NCI-H2107 (cell line): ENCODE measurements at places on chromosomes 12 and 14.

DNA sequence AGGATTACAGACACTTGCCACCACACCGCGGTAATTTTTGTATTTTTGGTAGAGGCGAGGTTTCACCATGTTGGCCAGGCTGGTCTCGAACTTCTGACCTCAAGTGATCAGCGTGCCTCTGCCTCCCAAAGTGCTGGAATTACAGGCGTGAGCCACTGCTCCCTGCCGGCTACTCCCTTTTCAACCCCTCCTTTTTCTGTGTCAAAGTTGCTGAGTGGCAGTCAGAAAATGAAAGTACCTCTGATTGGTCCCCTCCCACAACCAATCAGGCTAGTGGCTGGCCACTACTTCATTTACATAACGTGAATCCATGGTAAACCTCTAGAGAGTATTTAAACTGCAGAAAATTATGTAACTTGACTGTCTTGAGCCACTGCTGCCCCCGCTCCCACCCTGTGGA lies 5.9 kb downstream of the RESF1 start:
- no peak for DNase-seq

DNA sequence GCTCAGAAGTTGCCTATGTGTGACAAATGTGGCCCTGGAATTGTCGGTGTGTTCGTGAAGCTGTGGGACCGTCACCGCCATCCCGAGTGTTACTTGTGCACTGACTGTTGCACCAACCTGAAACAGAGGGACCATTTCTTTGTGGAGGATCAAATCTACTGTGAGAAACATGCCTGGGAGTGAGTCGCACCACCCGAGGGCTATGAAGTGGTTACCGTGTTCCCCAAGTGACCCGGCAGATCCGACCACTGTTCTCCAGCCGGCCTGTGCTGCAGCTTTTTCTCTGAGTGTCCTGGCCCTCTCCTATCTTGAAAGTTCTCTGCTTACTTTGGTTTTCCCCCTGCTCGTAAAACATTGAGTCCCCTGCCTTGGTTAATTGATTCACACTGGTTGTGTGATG lies 65.3 kb downstream of the VCPKMT start:
- DNase-seq: no peak

DNA sequence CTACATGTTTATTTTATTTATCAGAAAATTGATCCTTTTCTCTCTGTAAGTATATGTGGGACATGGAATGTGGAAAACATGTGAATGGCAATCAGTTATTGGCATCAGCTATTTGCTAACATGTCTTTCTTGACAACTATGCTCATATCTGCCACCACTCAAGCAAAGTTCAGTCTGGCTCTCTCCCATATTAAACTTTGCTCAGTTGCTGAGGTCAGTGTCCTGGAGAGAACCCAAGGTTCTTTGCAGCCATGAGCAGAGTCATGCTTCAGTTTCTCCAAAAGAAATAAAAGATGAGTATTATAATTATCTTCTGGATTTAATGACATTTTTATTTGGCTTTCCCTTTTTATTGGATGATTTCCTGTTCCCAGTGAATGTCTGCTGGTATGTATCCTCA lies 42.6 kb downstream of the A2M start:
- no peak for DNase-seq

DNA sequence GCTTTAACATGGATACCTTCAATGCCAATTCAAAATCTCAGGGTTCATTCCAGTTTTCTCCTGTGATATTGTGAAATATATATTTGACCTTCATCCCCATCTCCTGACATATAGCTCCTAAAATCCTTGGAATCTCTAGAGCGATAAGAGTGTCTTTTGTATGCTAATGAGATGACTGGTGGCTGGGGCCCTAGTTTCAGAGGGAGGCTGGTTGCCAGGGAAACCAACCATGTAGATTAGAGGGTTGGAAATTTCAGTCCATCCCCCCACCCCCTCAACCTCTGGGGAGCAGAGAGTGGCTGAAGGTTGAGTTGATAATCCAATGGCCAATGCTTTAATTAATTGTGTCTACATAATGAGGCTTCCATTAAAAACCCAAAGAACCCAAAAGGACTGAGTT lies 59.4 kb downstream of the SDR9C7 start:
- no peak for DNase-seq

DNA sequence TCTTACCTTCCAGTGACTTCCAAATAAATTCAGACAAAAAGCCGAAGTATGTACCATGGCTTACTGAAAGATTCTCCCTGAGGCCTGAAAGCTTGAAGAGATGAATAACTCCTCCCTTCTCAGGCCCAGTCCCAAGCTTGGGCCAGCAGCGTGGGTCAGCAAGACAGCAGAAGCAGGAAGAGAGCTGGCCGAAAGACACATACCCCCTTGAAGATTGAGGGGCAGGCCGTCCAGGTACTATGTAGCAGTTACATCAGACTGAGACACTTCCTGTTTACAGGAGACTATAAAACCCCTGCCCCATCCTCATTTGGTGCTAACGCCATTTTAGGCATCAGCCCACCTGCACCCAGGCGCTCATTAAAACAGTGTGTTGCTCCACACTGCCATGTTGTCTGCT lies 15.0 kb downstream of the NDUFA12 start:
- no peak for DNase-seq

GRCh38 chr12:3735432-3735831 lies 17.5 kb downstream of the CRACR2A start:
- no peak for DNase-seq

- DNase-seq: no peak
These were observed 46.9 kb downstream of the CNOT2 start for GRCh38 chr12:70290116-70290515.

DNA sequence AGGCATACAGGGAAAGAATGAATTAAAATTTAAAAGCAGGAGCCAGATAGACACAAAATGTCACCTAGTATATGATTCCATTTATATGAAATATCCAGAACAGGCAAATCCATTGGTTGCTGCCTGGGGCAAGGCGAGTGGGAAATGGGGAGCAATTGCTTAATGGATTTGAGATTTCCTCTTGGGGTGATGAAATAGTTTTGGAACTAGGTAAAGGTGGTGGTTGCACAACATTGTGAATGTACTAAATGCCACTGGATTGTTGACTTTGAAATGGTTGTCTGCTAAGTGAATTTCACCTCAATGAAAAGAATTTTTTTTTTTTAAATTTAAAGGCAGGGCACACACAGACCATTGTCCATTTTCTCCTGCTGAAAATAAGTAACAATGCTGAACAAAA lies 61.9 kb downstream of the ABCC9 start:
- DNase-seq: no peak

- DNase-seq: no peak
These were observed 17.5 kb downstream of the AQP6 start for GRCh38 chr12:49990273-49990672.

- DNase-seq: no peak
These were observed 42.1 kb upstream of the GXYLT1 start for GRCh38 chr12:42186793-42187192.

- no peak for DNase-seq
These were observed 59.1 kb downstream of the DCAF5 start for GRCh38 chr14:69093631-69094421.

GRCh38 chr12:130124605-130125244 lies 37.5 kb upstream of the FZD10 start:
- DNase-seq: no peak

GRCh38 chr14:50065583-50065982 lies 50.8 kb downstream of the VCPKMT start:
- no peak for DNase-seq

- no peak for DNase-seq
These were observed 26.0 kb upstream of the SPATA7 start for GRCh38 chr14:88359500-88359899.

GRCh38 chr12:120725151-120725658 lies 421 bp upstream of the ACADS start:
- no peak for DNase-seq

DNA sequence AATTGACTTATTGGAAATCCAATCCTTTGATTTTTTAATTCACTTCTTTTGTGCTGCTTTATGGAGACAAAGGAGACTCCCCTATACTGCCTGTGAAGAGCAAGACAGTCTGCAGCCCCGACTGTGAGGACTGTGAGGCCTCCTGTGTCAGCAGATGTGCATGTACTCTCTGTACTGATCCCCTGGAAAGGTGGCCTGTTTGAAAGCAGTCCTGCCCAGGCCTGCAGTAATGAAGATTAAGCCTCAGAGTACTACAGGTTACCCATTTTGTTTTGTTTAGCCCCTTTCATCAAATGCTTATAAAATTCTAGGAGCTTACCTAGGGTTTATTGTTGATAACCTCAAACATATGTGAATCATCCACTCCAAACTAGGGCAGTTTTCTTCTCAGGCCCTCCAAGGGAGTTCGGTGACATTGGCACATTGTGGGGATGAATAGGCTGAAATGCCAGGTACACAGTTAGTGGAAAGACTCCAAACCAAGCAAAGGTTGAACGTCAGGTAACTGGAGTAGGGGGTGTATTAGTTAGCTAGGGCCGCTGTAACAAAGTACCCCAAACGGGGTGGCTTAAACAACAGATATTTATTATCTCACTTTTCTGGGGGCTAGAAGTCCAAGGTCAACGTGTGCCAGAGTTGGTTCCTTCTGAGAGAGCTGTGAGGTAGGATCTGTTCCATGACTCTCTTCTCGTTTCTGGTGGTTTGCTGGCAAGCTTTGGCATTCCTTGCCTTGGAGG lies 208.7 kb upstream of the BCL2L14 start:
- DNase-seq: no peak

DNA sequence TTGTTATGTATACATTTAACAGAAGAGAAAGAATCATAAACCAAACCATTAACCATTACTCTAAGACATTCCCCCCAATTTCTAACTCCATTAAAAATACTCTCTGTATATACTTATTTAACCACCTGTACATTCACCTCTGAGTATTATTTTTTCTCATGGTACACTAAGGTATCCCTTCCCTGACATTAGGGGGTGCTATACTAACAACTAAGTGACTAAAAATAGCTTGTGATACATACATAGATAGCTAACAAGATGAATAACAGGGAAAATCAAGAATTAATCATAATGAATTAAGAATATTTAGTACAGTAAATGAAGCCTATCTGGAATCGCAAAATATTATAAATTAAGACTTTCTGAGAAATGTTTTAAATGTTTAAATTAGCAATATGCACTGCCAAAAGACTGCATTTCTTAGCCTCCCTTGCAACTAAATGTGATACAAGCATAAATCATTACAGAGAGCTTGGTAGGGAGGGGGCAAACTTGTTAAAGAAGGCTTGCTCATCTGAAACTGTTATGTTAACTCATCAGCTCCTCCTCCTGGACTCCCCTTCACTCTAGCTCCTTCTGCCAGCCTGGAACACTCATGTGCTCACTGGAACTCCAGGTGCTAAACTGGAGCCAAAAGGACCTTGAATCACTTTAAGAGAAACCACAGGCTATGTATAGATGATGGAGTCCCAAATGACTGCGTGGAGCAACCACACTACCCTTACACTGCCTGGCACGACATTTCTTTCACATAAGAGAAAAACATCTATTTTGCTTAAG lies 14.9 kb downstream of the C2CD5 start:
- DNase-seq: no peak

DNA sequence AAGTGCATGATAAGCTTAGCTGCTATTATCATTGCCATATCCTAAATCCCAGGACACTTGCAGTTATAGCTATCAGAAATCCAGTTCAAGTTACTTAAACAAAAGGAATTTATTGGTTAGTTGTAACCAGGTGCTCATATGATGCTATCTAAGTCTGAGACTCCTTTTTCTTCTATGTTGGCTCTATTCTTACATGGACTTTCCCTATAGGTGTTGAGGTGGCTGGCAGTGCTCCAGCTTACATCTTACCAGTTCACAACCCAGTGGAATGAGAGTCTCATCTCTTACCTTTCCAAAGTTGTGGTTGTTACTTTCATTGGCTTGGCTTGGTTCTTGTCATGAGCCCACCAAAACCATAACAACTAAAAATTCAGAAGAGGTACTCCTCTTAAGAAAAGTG lies 94.6 kb downstream of the DACT1 start:
- DNase-seq: no peak

DNA sequence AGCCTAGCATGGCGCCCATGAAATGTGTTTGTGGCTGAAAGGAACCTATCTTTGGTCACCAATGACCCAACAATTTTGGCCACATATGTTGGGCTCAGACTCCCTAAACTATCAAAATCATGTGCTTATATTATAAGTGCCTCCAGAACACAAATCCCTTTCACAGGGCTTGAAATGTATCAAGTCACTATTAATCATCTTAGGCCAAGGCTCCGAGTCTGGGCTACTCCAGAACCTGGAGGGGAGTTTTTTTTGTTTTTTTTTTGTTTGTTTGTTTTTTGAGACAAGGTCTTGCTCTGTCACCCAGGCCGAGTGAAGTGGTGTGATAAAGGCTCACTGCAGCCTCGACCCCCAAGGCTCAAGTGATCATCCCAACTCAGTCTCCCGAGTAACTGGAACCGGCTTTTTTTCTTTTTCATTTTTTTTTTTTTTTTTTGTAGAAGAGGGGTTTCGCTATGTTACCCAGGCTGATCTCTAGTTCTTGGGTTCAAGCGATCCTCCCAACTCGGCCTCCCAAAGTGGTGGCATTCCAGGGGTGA lies 989 bp upstream of the DRAM1 start:
- DNase-seq: no peak

GRCh38 chr12:120960657-120961056 lies 17.7 kb upstream of the HNF1A start:
- no peak for DNase-seq

DNA sequence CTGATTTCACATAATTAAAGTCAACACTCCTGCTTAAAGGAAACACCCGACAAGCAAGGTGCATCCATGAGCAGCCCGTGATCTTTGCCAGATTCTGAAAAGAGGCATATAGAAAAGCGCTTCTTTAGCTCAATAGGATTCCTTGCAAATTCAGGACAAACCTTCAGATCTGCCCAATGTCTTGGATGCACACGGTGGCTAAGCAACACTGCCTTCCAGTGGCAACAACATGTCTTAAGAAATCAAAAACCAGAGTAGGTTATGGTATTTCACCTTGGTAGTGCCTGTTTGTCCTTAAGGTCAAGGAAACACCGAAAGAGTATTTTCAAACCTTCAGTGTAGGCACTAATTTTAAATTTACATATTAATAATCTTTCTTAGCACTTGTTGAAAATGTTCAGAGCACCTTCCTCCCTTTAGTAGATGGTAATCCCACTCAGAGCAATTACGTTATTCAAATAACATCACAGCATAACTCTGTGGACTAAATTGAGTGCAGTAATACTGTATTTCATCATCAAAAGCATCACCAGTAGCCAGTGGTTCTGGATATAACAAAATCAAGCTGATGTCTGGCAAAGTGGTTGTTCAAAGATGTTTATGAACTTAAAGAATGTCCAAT lies 58.0 kb upstream of the CDKN3 start:
- DNase-seq: no peak
